ENCODE measurements at places on chromosomes 13 and 19.

DNA sequence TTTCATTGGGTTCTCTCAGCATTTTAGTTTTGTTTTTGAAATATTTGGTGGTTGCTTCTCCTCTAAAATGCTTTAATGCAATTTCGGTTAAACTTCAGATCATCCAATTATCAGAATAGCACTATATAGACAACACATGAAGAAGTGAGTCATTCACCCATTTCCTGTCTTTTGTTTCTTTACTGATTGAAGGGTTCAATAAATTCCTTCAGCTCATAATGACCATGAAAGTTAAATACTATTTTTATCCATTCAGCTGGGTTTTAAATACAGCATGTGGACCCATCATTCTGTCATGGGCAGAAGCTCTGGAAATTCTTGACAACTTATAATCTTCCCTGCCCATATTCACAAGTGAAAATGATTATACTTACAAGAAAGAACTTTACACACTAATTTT is 187.2 kb downstream of the ITGBL1 start:
- DNase-seq, result no peak

DNA sequence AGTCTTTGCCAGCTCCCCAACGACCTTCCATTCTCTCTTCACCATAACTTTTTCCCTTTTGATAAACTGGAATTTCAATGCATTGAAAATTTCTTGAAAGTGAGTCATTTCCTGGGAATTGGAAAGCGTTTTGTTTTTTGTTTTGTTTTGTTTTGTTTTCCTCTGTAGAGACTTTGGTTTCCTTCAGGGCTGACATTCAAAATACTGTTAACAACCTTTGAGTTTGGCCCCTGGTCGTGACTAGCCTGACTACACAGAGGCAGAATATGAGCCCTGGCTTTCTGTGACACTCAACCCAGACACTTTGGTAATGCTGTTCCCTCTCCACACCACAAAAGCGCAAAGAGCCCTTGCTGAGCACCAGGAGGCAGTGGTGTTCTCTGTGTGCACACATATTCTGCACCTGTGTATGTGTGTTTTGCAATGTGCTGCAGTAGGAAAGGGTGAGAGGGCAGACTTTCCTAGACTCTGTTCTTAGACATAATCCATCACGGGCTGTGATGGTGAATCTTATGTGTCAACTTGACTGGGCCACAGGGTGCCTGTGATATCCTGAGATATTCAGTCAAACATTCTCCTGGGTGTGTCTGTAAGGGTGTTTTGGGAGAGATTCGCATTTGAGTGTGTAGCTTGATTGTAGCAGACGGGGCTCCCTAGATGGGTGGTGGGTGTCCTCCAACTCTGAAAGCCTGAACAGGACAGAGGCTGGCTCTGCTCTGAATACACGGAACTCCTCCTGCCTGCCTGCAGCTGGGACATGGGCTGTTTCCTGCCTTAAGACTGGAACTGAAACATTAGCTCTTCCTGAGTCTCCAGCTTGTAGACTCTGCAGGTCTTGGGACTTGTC is 29.5 kb upstream of the ANKRD10 start:
- no peak for DNase-seq

DNA sequence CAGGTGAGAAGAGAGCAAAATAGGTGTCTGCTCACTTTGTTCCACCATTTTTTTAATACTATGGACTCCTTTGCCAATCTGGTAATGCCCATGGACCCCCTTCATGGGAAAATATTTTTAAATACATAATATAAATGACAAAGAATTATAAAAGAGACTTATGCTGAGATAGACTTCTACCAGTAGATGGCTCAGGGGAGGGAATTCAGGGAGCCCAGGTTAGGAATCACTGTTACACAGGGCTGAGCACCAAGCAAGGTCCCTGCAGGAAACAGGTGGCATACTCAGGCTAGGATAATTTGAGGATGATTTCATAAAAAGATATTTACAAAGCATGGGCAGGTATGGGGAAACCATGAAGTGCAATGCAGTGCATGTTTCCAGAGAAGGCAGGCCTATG is 525.9 kb downstream of the FGF9 start:
- no peak for DNase-seq

- no peak for DNase-seq
These were observed 24.8 kb downstream of the RANBP3 start for GRCh38 chr19:5953030-5953589.

- no peak for DNase-seq
These were observed 816 bp downstream of the CCNP start for GRCh38 chr19:40225440-40226305.

DNA sequence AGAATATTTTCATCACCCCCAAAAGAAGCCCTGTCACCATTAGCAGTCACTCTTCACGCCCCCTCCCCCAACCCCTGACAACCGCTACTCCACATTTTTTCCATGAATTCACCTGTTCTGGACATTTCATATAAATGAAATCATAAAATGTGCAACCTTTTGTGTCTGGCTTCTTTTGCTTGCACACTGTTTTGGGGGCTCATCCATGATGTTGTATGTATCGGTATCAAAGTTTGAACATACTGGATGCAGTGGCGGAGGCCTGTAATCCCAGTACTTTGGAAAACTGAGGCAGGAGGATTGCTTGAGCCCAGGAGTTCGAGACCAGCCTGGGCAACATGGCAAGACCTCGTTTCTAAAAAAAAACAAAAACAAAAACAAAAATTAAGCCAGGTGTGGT is 7.2 kb downstream of the GADD45B start:
- DNase-seq, result no peak

DNA sequence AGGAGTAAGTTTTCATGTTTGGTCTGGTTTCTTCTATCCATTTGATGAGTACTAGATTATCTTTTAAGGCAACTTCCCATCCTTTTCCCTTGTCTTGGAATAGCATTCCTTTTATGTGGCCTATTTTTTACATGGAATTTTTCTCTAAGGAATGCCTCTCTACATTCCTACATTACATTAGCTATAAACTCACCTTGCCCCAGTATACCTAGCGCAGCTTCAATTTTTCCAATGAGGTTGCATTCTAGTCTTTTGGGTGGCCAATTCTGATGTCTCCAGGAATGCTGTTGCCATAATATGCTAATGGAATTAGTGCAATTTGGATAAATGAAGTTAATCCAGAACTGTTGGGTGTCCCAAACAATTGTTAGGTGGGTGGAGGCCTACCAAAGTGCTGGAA is 33.8 kb downstream of the KBTBD6 start:
- no peak for DNase-seq

DNA sequence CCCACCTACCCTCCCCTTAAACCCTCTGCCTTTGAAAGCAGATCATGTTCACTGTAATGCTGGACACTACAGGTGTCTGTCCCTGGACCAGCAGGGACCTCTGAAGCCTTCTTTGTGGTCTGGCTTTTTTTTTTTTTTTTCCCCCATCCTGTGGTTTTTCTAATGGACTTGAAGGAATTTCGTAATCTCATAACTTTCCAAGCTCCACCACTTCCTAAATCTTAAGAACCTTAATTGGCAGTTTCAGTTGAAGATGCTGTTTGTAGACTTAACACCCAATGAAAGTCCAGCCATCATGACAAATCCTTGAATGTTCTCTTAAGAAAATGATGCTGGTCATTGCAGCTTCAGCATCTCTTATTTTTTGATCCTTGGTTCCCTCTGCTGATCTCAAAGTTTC is 45.0 kb upstream of the LRCH1 start:
- DNase-seq, result no peak

GRCh38 chr13:109401891-109402290 is 384.5 kb downstream of the IRS2 start:
- DNase-seq, result no peak

DNA sequence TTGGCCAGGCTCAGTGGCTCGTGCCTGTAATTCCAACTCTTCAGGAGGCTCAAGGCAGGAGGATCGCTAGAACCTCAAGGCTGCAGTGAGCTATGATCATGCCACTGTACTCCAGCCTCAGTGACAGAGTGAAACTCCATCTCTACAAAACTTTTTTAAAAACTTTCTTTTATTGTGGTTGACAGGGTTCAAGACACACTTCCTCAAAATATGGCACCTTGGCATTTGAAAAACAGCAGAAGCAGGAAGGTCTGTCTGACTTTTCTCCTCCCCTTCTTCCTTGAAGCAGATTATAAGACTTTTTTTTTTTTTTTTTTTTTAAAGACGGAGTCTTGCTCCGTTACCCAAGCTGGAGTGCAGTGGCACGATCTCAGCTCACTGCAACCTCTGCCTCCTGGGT is 100.3 kb downstream of the TM9SF2 start:
- no peak for DNase-seq

- no peak for DNase-seq
These were observed 11.1 kb downstream of the DAZAP1 start for GRCh38 chr19:1418496-1418775.

DNA sequence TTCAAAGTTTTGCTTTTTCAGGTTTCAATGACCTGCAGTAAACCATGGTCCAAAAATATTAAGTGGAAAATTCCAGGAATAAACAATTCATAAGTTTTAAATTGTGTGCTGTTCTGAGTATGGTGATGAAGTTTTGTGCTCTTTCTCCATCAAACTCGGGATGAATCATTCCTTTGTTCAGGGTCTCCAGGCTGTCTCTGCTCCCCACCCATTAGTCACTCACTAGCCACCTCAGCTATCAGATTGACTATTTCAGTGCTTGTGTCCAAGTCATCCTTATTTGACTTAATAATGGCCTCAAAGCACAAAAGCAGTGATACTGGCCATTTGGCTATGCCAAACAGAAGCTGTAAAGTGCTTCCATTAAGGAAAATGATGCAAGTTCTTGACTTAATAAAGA is 1140.4 kb downstream of the EFNB2 start:
- DNase-seq, result no peak

DNA sequence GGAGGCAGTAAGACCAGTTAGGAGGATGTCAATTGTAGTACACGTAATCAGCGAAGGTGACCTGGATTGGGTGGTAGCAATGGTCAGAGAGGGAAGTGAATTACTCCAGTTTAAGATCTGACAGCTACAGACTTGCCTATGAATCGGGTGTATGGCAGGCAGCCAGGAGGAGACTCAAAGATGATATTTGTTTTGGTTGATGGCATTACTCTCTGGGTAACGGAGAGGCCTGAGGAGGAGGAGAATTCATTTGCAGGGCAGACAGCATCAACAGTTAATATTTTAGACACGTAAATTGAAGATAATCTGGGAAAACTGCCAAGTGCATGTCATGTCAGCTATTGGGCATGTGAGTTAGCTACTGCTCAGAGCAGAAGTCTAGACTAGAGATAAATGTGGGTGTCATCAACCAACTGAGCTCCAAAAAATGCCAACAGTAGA is 109.2 kb downstream of the SGCG start:
- DNase-seq, result no peak

- DNase-seq, result no peak
These were observed 598 bp upstream of the LPAR2 start for GRCh38 chr19:19628501-19629134.

DNA sequence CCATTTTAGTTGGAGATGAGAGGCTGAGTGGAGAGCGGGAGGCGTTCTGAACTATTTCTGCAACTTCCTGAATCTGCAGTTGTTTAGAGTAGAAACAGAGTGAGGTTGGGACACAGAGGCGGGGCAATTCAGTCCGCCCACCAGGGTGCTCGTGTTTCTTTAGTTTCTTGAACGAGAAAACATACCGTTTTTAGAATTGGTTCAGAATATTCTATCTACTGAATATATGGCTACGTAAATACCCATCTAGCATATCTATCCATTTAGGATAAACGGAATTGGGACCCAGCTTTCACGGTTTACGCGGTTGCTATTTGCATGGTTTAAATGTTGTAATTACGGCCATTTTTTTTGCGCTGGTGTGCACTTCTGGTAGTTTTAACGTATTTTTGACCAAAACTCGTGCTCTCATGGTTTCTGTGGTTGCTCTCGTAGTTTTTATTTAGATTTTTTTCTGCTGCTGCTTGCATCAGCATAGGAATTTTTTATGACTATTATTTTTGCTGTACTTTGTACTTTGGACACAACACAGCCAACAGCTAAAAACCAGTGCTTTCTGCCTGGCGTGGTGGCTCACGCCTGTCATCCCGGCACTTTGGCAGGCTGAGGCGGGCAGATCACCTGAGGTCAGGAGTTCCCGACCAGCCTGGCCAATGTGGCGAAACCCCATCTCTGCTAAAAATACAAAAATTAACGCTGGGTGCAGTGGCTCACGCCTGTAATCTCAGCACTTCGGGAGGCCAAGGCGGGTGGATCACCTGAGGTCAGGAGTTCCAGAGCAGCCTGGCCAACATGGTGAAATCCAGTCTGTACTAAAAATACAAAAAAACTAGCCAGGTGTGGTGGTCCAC is 32.7 kb downstream of the TIMM13 start:
- DNase-seq, result no peak

Data from CMK (cell line).